A549 treated with DMSO at 1 μM for 4 hours (cell line): ENCODE measurements at places on chromosomes 2 and 18. TPM values are rescaled to one million over a fixed set of nuclear protein-coding genes. Genes with fewer than 3 reads are reported as not detected.

Gene NBEAL1
- total RNA-seq: 3.1 to 6.6 TPM (median 4.0 TPM) in 5 replicates

Gene TMEM37
- total RNA-seq: 1.6 to 2.0 TPM (median 1.9 TPM) in 5 replicates

Gene SLC11A1
- total RNA-seq: 0.15 to 0.28 TPM (median 0.19 TPM) in 5 replicates

Gene DNAJC5G
- total RNA-seq: not detected in 5 replicates

Gene IL1B
- 0.17 to 0.49 TPM (median 0.28 TPM) in 5 replicates for total RNA-seq

Gene RNASEH1
- 51.5 to 60.9 TPM (median 53.9 TPM) in 5 replicates for total RNA-seq

Gene SRD5A2
- 0.02 to 0.04 TPM (median 0.03 TPM) in 4 of 5 replicates, not detected in the other for total RNA-seq

Gene C1GALT1C1L
- total RNA-seq: 1.7 to 2.3 TPM (median 2.1 TPM) in 5 replicates

Gene ARL5A
- 21.7 to 29.7 TPM (median 25.0 TPM) in 5 replicates for total RNA-seq

Gene CXCR1
- not detected in 5 replicates for total RNA-seq

Gene CERS6
- 13.6 to 19.3 TPM (median 17.7 TPM) in 5 replicates for total RNA-seq

Gene CKAP2L
- total RNA-seq: 11.8 to 17.4 TPM (median 16.0 TPM) in 5 replicates

Gene ARPC2
- 286 to 304 TPM (median 289 TPM) in 5 replicates for total RNA-seq

Gene PAX3
- total RNA-seq: not detected in 5 replicates

Gene TCF23
- not detected in 5 replicates for total RNA-seq

Gene ELAC1
- 4.4 to 5.2 TPM (median 4.5 TPM) in 5 replicates for total RNA-seq

Gene FAP
- 0.08 to 0.15 TPM (median 0.11 TPM) in 3 of 5 replicates, not detected in the others for total RNA-seq

Gene DSG1
- not detected in 5 replicates for total RNA-seq

Gene CBLN2
- total RNA-seq: 0.06 to 0.21 TPM (median 0.14 TPM) in 4 of 5 replicates, not detected in the other

Gene KLHL41
- total RNA-seq: 0.14 to 0.20 TPM (median 0.17 TPM) in 5 replicates
